ENCODE measurements at places on chromosomes 13 and 19. TPM values are rescaled to one million over a fixed set of nuclear protein-coding genes. Genes with fewer than 3 reads are reported as not detected.
A peak's percentile ranks its signal among the peaks of the same experiment; 100 is the strongest.

ALOX5AP gene
- 230 TPM for total RNA-seq

DNA sequence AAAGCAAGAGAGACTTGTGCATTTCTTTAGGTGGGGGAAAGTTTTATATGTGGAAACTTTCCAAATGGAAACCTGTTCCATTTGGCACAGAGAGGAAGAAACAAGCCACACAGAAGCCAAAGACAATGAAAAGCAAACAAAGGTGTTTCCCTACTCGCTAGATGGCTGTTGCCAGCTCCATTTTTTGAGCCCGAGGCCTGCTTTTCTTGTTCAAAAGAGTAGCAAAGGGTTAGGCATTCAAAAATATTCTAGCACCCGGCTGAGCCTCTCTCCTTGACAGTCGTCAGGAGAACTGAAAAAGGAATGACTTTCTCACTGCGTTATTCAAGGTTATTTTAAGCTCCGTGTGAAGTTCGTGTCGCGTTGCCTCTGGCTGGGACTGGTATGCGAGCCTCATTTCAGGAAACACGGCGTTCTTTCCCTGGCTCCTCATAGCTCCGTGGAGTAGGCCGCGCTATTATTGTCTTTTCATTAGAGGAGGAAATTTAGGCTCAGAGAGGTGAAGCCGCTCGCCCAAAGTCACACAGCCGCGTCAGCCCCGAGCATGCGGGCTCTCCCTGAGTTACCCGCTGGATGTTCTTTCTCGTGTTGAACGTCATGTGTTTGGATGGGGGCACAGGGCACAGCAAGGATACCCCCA lies 7.6 kb downstream of the TRPM4 start:
- no peak for DNase-seq

DNA sequence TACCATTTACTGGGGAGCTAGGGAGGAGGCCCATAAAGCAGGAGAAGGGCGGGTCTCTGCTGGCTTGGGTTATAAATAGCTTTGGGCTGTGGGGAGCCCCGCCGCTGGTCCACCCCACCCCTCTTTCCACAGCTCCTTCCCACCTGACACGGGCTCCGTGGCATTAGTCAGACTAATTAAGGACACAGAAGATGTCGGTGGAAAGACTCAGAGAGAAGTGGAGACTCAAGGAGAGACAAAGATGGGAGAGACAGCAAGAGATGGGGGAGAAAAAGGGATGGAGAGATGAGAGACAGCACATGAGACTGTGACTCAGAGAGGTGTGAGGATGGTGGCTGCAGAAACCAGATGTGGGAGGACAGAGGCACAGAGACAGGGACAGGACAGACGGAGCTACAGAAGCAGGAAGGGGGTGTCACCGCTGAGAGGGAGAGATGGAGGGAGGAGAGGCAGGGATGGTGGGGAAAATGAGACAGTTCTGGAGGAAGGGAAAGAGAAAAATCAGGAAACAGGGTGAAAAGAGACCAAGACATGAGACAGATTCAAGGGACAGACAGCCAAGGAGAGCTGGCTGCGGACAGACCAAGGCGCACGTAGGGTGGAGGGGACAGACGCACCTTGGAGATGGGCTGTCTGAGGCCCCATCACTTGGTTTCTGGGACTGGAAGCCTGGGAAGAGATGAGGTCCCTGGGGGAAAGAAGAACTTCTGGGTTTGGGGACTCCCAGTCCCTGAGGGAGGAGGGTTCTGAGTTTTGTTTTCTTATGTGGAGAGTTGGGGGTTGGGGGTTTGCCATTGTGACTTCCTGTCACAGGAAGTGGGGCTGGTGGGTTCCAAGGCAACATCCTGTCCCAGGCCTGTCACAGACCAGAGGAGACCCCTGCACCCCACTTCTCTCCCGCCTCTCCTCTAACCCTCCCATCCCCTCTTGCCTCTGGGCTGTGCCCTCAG lies 4.1 kb downstream of the ARHGEF1 start:
- DNase-seq, result peak; percentile 81

- DNase-seq, result peak; percentile 85
Measured at GRCh38 chr19:53254411-53255341, at the start of gene ZNF677. ZNF677 (minus strand) TSS chr19:53254873; CDS start chr19:53251550, 3,323 bp downstream.

SHISA2 gene
- 0.38 TPM for total RNA-seq
